Activated naive CD8-positive, alpha-beta T cell treated with anti-CD3 and anti-CD28 coated beads, Interleukin-2, amount 10 ng/mL, durations not matched to agents 7 days and 5 days (primary cell): ENCODE measurements at places on chromosomes 11 and 22. TPM values are rescaled to one million over a fixed set of nuclear protein-coding genes. Genes with fewer than 3 reads are reported as not detected.

The OR2AT4 gene
- not detected for total RNA-seq

- no peak for DNase-seq
Measured at GRCh38 chr11:60797846-60798630, 12.9 kb downstream of the MS4A10 start.

- DNase-seq: no peak
Measured at GRCh38 chr11:72816404-72816990, 2.3 kb downstream of the ATG16L2 start.

- DNase-seq: no peak
Measured at GRCh38 chr11:34836958-34837856, 79.0 kb downstream of the APIP start.

GRCh38 chr11:10885703-10886363 lies 28.0 kb upstream of the ZBED5 start:
- DNase-seq: no peak
